ENCODE measurements at places on chromosomes 6 and 20. TPM values are rescaled to one million over a fixed set of nuclear protein-coding genes. Genes with fewer than 3 reads are reported as not detected.

C6orf47 gene
- 22.4 TPM for total RNA-seq

C20orf141 gene
- total RNA-seq, result not detected

IL17A gene
- not detected for total RNA-seq

CRISP2 gene
- total RNA-seq, result not detected

BNIP5 gene
- not detected for total RNA-seq

LBP gene
- total RNA-seq, result 0.15 TPM

ZBTB46 gene
- 15.2 TPM for total RNA-seq

TCP11 gene
- not detected for total RNA-seq

FOXC1 gene
- 6.7 TPM for total RNA-seq

BEND3 gene
- total RNA-seq, result 9.9 TPM

C6orf58 gene
- total RNA-seq, result not detected

TASP1 gene
- 8.9 TPM for total RNA-seq

SUMO4 gene
- total RNA-seq, result 1.1 TPM

ATP9A gene
- 8.7 TPM for total RNA-seq

FOXA2 gene
- 28.0 TPM for total RNA-seq

LY6G5C gene
- 0.62 TPM for total RNA-seq

ULBP1 gene
- total RNA-seq, result 3.1 TPM

PLEKHG1 gene
- 4.0 TPM for total RNA-seq

PRSS16 gene
- total RNA-seq, result 4.7 TPM

YWHAB gene
- 267 TPM for total RNA-seq

PHACTR1 gene
- 0.05 TPM for total RNA-seq

DZANK1 gene
- 3.0 TPM for total RNA-seq

RBM39 gene
- 282 TPM for total RNA-seq
